ENCODE measurements at places on chromosomes 3 and 15.
A peak's percentile ranks its signal among the peaks of the same experiment; 100 is the strongest.

DNA sequence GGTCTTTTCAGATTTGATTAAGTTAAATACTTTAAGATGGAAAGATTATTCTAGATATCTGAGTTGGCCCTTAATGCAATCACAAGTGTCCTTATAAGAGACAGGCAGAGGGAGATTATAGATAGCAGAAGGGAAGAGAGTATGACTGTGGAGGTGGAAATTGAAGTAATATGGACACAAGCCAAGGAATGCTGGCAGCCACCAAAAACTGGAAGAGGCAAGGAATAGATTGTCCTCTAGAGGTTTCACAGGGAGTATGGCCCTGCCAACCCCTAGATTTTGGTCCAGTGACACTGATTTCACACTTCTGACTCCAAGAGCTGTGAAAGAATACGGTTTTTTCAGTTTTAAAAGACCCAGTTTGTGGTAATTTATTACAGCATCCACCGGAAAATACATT is 1498.7 kb upstream of the CADM2 start:
- no peak for DNase-seq

DNA sequence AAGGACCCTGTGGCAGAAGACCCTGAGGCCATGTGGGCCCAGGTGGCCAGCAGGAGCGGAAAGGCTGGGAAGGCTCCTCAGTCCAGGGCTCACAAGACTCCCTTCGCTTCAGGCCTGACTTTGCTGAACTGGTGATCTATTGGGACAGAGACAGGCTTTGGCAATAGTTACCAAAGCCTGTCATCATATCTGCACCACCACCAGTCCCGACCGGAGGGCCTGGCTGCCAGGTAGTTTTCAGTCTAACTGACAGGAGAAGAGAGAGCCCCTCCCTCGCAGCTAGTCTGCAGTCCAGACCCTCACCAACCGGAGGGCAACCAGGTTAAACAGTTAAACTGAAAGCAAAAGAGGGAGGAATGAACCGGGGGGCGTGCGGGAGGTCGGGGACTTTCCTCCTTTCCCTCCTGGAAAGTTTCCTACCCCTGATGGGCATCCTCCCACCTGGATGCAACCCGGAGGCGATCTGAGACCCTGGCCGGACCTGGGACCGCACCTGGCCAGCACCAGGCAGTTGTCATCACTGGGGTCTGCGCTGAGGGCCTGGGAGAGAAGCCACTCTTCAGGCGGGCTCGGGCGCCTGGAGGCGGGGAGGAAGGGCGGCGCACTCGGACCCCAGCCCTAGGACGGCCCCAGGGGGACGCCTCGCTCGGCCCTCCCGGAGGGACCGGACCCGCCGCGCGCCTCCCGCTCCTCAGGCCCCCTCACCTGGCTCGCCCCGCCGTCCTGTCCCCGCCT is 435 bp downstream of the RAB27A start:
- peak; percentile 33 for DNase-seq

DNA sequence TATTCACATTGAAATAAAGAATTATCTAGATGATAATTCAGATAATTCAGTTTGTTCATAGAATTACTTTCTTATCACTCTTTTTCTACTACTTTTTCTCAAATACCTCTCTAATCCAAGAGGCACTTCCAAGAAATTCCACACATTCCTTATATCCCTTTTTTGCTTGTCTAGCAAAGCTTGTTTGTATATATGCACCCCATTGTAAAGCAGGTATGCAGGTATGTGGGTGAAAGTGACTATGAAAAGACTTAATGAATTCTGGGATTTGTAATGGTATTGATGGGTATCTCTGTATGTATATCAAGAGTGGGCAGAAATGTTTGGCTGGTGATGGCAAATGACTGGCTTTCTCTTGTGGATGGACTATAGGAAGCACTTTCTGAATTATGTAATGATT is 94.1 kb upstream of the FGF7 start:
- no peak for DNase-seq

DNA sequence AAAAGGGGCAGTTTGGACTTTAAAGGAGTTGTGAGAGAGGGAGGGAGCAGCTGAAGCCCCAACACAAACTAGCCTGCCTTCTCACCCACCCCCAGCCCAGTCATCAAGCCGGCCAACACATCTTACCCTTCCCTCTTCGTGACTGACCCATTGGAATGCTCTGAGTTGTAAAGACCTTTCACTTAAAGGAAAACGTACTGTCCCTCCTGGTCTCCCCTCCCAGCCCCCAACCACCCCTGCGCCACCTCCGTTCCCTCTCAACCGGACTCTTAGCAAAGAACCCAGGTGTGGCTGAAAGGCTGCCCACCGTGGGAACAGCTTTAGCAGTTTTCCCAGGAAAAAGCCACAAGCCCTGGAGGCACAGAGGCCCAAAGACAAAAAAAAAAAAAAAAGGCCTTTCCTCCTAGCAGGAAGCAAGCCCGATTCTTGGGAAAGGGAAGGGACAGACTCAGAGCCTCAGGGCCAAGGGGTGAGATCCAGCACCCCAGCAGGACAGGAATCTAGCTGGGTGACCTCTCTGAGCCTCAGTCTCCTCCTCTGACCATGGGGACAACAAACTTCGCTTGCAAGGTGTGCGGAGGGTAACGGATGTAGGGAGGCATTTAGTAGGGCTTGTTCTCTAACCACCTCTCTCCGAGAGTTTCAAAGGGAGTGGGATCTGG is 2.4 kb downstream of the CYP11A1 start:
- no peak for DNase-seq

GRCh38 chr3:82410366-82410765 is 648.9 kb upstream of the GBE1 start:
- DNase-seq = no peak

GRCh38 chr3:156847752-156848448 is 21.7 kb downstream of the LEKR1 start:
- no peak for DNase-seq

- DNase-seq = no peak
Measured at GRCh38 chr3:198028718-198029117, 68.7 kb downstream of the LMLN start.

- DNase-seq = peak; percentile 74
Measured at GRCh38 chr15:80776420-80777045, 2.6 kb upstream of the CEMIP start.

DNA sequence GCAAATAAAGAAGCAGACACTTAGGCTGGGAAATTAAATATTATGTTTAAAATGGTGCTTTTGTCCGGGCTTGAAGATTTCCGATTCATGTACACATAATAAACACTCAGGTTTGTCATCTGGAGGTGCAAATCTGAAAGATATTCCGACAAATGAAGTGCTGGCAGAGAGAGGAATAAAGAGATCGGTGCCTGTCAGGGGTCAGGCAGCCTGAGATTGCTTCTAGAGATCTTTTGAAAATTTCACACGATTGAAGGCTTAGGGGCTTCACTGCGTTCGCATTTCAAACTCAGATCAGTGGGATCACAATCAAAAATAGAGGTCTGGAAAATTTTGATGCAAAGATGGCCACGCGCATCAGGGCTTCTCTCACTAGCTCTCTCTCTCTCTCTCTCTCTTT is 33.2 kb downstream of the NR2F2 start:
- no peak for DNase-seq

- no peak for DNase-seq
Measured at GRCh38 chr3:23913873-23914743, 2.7 kb downstream of the NKIRAS1 start.

- no peak for DNase-seq
Measured at GRCh38 chr15:43899928-43900327, 73.1 kb downstream of the WDR76 start.

- no peak for DNase-seq
Measured at GRCh38 chr3:43862470-43862869, 171.7 kb downstream of the ABHD5 start.

DNA sequence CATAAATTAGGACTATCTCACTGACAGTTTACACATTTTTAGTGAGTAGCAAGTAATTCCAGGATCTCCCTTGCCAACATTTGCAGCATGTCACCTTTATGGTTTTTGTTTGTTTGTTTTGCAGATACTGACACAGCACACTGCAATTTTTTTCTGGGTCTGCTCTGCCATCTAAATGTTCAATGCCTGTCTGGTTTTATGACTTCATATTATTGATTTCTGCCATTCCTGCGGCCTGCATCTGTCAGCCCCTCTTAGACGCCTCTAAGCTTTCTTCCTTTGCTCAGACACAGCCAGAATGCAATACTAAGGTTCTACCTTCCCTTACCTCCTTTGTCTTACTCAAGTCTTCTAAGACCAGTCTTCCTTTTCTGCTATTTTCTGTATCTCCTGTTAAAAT is 321.2 kb upstream of the AZI2 start:
- DNase-seq = no peak

DNA sequence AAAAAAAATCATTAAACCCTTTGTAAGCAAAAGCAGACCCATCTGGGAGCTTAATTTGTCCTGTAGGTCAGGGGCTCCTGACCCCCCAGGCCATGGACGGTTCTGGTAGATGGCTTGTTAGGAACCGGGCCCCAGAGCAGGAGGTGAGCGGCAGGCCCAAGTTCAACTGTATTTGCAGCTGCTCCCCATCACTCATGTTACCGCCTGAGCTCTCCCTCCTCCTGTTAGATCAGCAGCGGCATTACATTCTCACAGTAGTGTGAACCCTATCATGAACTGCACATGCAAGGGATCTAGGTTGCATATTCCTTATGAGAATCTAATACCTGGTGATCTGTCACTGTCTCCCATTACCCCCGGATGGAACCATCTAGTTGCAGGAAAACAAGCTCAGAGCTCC is 60.7 kb downstream of the FSIP1 start:
- no peak for DNase-seq

- DNase-seq = no peak
Measured at GRCh38 chr15:48590723-48591122, 54.8 kb downstream of the FBN1 start.

GRCh38 chr3:139107424-139108252 is 62.9 kb upstream of the PRR23C start:
- no peak for DNase-seq

DNA sequence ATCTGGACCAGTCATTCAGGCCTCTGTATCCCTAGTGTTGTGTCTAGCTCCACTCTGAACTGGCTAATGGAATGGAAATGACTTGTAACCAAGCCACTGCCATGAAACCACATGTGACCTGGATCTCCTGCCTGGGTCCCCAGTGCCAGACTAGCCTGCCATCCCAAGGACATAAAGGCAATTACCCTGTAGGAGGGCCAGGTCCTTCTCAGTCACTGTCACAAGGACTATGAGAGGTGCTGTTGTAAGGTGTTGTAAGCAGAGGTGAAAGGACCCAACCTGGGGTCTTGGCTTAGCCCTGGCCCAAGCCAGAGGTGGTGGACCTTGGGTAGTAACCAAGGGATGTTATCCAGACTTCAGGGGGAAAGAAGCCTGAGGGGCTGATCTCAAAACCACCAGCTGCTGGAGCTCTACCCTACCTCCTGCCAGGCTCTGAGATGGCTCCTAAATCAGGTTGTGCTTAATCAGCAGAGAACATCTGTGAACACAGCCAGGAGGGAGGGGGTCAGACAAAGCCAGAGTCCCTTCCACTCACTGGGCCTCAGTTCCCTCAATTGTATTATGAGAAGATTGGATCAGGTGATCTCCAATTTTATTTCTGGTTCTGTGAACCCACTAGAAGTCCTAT is 15.7 kb upstream of the KLHL24 start:
- DNase-seq = no peak

- DNase-seq = no peak
Measured at GRCh38 chr15:39191871-39192291, 389.0 kb upstream of the THBS1 start.

- no peak for DNase-seq
Measured at GRCh38 chr3:430186-430585, 233.6 kb downstream of the CHL1 start.

DNA sequence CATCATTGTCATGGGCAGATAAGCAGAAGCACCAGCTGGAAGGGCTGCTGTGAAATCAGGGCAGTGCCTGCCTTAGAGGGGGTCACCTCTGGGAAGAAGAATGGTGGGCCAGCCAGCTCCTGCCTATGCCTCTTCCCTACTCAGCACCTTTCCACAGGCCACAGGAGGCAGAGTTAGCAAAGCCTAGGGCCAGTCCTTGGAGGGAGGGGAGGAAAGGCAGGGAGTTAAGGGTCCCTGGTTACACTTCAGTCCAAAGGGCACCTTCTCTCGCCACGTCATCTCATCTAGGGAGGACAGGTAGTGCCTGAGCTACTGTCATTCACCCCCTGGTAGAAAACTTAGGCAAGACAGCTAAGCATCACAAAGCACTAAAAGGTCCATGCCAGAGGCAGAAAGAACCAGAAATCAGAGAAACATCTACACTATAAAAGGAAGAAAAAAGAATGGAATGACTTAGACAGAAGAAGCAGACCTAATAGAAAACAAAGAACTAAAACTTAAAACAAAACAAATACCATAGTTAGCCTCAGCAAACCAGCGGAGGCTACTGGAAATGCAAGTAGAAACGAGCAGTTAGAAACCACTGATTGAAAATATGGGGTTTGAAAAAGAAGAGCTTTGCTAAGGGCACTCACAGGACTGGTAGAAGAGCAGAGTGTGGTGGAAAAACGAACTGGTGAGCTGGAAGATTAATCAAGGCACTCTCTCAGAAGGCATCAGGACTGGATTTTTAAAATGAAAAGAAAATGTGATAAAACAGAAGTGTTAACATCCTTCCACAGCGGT is 84.2 kb downstream of the OSBPL10 start:
- no peak for DNase-seq

- DNase-seq = no peak
Measured at GRCh38 chr15:69338535-69339213, 40.0 kb downstream of the PAQR5 start.

GRCh38 chr15:85761635-85762034 is 33.1 kb downstream of the KLHL25 start:
- no peak for DNase-seq

- no peak for DNase-seq
Measured at GRCh38 chr3:117836296-117836695, 1126.7 kb downstream of the TUSC7 start.

GRCh38 chr15:89196994-89197393 is 24.4 kb downstream of the RLBP1 start:
- DNase-seq = no peak

DNA sequence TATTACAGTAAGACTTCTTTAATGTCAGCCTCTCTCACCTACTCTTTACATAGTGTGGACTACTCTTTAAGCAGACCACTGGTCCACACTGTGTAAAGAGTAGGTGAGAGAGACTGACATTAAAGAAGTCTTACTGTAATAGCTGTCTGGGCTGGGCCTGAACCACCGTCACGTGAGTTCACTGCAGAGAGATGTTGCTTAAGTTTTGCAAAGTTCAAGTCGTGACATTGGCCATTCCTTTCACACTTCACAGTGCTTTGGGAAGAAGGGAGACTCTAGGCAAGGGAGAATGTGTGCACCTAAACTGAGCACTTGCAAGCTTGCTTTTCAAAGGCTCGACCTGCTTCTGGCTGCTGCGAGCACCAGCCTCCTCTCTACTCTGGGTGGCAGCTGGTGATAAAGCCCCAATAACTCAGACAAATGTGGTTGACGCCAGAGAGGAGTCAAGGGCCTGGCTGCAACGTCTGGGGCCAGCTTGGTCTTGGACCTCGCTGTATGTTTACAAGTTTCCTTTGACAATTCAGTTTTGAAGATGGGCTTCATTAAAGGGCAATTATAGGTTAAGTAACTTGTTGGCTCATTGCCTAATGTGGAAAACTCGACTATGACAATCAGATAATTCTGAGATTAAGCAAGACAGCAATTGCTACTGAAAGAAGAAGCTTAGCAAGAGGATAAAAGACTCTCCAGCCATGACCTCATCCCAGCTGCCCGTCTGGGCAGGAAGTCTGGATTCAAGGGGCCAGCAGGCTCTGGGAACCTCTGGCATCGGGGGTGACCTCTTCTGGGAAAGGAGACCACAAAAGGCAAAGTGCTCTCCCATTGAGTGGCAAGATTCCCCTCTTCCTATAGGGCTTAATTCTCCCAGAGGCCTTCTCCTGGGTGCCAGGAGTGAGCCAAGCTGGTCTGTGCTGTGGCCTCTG is 242.1 kb upstream of the TLE3 start:
- no peak for DNase-seq

- no peak for DNase-seq
Measured at GRCh38 chr3:188205992-188206416, 52.0 kb downstream of the LPP start.

Data from left kidney (tissue), 8 donors.